ENCODE measurements at places on chromosomes 4 and X.
A peak's percentile ranks its signal among the peaks of the same experiment; 100 is the strongest.

DNA sequence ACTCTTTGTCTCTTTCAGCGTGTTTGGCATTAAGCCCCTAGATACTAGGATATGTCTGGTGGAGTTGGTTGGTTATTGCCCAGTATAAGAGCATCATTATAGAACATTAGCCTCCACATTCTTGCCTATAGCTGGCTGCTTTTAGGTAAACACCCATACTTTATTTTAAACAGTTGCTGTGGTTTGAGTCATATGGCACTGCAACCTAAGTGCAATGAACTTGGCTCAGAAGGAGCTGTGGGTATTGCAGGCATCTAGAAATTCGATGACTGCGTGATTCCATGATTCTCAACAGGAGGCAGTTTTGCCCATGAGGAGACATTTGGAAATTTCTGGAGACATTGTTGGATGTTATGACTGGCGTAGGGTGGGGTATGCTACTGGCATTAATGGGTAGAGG lies 49.5 kb downstream of the DCLK2 start:
- no peak for DNase-seq

DNA sequence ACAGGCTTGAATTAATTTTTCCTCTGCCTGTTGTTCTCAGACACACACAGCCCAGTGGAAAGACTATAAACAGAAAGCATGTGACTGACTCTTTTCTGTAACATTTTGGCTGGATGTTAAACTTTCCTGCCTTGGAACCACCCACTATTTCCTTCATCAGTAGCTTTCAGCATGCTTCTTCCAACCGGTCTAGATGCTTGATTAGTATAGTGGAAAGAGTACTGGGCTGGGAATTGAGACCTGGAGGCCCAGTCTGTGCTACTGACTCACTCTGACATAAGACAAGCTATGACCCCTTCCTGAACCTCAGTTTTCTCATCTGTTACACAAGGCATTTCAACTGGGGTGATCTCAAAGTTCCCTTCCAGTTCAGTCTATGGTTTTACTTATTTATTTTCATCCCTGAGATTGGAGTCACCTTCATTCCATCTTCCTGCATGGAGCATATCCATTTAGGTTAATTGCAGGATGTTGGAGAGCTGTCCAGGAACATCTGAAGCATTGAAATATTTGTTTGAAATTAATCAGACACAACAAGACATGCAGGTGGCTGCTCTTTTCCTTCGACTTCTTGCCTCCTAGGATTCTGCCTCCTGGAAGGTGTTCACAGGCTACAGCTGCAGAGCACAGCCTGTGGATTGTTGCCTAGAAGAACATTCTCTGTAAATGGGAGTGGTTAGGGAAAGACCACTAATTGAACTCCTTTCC lies 173.4 kb downstream of the RTL9 start:
- no peak for DNase-seq

GRCh38 chrX:39866229-39866628 lies 231.5 kb downstream of the BCOR start:
- no peak for DNase-seq

- DNase-seq = no peak
Observed at GRCh38 chr4:26871611-26872010, 11.0 kb downstream of the STIM2 start.

DNA sequence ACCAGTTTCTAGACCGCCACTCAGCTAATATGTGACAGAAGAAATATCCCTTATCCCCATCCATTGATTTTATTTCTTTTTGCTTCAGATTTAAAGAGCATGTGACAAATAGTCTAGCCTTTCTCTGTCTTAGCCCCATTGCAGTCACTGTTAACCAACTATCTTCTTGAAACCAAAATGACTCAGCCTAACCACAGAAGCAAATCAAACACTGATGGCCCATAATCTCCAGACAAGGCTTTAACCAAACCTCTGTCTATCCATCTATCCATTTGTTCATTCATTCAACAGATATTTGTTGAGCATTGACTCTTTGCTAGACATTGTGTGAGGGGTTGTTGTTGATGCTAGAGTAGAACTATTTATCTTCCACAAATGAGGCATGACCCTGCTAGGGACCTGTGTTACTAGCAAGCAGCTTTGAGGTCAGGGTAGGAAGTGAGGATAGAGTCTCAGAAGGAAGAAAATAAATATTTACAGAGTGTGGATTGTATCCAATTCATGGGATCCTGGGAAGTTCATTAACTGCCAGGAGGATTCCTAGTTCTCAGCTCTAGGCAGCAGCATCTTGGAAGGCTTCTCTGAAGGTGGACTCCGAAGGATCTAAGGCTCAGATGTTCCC lies 22.5 kb downstream of the HNRNPH2 start:
- no peak for DNase-seq

DNA sequence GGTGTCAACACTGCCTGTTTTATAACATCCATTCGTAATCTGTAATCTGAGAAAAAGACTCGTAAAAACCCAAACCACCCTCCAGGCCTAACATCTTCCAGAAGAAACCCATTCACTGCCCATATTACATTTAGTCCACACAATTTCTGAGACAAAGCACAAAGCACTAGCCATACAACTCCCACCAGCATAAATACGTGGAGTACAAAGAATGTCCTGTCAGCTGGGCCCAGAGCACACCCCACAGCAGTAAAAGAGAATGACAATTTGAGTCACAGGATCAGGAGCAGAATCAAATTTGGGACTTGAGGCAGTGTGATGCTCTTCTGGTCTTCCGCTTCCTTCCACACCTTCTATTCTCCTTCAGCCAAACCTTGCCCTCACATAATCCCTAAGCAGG lies 6.8 kb downstream of the MECP2 start:
- DNase-seq = no peak

DNA sequence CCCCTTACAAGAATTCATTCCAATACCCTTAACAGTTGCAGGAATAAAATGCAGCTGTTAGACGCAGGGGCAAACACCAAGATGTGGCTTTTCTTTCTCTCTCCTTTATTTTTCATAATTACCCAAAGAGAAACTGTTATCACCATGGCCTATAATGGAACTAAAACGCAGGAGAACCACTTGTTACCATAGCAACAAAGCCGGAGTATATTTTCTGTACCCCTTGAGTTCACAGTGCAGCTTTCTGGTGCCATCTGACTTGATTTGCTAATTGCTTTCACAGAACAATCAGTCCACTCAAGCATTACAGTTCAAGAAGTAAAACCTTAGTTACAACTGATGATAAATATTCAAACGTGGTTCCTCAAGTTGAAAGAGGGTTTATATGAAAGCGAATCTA lies 157.9 kb downstream of the AMELX start:
- DNase-seq = no peak

GRCh38 chrX:135973025-135973547 lies 702 bp downstream of the MMGT1 start:
- DNase-seq = no peak

DNA sequence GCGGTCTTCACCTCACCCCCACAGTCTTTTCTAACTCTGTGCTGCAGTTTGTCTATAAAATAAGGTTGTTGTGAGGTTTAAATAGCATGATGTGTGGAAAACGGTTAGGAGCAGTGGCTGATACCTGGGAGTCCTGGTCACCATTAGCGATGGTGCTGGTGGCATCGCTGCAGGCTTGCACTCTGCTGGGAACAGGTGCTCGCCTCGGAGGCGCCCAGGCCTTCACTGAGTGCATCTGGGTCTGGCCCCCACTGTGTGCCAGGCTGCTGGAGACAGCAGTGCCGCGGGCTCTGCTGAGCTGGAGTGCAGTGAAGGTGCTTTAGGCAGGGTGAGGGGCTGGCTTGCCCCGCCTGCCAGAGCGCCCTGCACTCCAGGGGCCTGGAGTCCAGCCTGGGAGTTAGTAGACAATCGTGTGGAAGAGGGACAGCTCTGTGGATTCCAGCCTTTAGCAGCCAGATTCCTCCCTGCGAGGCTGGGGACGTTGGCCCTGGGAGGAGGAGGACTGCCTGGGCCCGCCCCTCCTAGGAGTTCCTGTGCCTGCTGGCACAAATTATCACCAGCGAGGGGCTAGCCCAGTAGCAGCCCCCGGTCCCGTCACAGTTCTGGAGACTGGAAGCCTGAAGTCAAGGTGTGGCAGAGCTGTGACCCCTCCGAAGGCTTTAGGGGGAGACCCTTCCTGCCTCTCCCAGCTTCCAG lies 7.3 kb downstream of the RGS12 start:
- no peak for DNase-seq

- DNase-seq = no peak
Observed at GRCh38 chr4:19531906-19532848, 719.5 kb upstream of the SLIT2 start.

DNA sequence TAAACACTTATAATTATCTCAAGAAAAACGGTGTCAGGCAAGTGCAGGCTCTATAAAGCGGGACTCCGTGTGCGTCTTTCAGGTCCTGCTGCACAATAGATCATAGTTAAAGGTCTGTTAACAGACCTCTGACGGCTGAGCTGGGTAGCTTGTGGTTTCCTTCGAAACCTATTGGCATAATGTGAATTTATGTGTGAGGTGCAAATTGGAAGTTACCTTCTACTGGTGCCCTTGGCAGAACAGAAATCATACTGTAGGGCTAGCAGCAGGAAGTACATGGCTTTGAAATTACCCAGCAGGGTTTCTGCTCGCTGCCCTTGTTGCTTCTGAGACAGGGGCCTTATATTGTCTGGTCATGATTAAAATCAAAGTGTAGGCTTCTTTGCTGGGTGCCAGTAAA lies 216.4 kb upstream of the HAND2 start:
- DNase-seq = no peak

GRCh38 chr4:164060456-164060855 lies 566.0 kb downstream of the TMA16 start:
- DNase-seq = no peak

DNA sequence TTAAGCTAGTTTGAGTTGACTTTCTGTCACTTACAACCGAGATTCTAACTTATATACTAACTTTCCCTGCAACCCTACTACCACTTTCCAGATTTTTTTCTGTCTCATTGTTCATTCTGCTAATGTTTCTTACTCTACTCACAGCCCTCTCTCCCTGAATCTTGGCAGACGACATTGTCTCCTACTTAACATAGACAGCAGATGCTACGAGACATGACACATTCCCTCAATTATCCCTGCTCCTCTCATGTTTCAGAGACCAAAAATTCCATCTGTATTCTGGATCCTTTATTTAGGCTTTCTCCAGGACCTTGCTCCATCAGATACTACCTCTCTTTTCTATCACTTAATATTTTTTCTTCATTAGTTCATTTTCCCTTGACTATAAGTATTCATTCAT lies 379.1 kb upstream of the TEX13C start:
- no peak for DNase-seq

DNA sequence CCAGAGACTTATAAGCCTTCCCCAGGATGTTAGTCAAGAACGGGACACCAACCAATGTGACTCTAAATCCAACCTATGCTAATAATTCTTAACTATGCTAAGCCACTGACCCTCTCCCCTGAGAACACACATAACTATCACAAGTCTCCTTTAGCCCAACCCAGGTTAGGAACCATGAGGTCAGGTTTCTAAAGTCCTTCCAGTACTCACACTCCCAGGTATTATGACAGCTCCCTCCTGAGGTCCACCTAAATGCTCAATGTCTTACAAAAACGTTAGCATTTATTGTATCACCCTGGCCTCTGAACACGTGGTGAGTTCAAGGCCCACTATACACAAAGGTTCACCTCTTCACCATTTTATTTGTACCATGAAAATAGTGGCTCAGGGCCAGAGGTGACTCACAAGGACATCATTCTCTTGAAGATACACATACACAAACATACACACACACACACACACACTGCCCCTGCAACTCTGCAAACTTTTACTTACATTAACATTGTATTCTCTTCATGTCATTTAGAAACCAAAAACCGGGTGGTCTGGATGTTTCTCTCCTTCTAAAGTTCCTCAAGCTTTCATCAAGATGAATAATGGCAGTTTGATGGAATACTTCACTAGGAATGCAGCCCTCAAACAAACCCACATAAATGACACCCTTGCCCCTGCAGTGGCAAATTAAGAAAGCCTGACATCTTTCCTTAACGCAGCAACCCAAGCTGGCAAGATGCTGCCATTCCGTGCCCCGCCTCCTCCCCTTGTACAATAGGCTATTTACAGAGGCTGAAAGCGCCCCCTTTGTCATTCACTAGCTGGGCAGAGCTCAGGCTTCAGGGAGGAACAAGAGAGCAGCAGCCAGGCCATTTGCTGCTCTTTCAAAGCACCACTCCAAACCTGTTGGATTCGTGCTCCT lies 17.7 kb downstream of the ACSL1 start:
- DNase-seq = peak; percentile 56

DNA sequence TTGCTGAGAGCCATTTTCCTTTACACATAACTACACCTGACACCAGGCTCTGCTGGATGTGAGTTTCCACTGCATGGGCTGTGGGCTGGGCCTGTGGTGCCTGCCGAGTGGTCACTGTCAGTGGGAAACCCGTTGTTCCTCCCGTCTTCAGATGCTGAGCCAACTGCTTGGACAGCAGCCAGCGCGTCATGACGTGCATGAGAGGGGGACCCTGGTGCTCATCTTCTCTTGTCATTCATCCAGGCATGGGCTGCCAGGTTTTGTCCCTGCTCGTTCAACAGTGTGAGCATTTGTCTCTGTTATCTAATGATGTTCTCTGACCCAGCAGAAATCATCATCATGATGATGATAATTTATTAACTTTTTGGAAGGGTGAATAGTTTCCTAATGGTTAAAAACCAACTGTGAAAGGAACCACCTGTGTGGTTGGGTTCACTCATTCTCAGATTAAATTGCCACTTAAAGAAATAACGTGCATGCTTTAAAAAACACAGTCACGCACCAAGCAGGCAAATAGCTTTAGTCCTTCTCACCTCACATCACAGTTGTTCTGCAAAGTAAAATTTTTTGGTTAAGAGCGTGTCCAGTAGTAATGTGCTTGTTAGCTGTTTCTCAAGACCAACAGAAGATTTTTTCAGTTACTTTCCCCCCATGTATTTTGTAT lies 19.9 kb upstream of the CLDN34 start:
- no peak for DNase-seq

- DNase-seq = no peak
Observed at GRCh38 chrX:16333453-16333852, 166.2 kb downstream of the MAGEB17 start.

DNA sequence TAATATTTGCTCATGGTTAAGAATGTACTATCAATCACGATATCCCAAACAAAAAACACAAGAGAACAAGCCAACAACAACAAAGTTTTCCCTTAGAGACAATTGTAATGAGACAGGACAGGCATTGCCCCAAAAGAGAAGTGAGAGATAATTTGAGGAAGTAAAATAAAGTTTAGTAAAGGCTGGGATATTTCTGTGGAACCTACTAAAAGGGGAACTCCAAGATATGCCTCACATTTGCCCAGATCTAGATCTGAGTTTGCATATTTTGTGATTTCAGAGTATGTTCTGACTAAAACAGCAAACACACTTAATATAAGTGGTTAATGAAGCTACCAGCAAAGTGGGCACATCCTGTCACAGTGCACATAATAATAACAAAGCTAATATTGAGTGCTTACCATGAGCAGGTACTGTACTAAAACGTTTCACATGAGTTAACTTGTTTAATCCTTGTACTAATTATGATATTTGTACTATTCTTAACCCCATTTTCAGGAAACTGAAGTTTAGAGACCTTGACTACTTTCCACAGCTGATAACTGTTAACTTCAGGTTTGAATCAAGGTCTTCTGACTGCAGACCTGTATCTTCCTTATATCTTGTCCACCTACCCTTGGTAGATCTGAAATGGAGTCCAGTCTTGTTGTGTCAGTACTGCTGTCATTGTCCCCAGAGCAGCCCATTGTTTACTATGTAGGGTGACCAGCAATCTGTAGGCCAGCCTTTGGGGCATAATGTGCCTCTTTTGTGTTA lies 26.0 kb upstream of the BMP2K start:
- DNase-seq = no peak

- DNase-seq = no peak
Observed at GRCh38 chr4:88600176-88600838, 8.0 kb downstream of the HERC3 start.
